CD4-positive, alpha-beta T cell treated with Interleukin-2 at 100 ng/mL for 4 hours (primary cell): ENCODE measurements at places on chromosomes 6 and 20.

GRCh38 chr6:133241901-133242636, 912 bp downstream of the EYA4 start:
- DNase-seq = no peak

DNA sequence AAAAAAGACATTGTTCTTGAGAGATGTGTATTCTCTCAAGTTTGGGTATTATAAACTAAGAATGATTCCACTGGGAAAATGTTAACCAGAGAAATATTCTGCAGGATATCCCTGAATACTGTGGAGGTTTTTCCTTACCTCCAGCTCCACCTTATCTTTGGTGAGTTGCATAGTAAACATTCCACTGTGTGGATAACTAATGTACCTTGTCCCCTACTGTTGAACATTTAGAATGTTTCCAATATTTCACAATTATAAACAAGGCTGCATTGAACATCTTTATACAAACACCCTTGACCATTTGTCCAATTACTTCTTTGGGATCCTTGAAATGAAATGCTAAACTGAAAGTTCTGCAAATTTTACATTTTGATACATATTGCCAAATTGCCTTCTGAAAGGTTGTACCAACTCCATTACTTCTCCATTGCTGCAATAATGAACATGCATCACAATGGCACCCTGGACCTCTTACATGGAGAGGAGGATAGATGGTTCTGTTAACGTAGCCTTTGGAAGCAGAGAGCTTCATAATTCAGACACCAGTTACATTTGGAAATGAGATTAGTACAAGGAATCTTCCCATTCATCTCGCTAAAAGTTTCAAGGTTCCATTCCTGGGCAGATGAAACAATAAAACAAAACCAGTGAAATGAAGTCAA, 35.0 kb upstream of the STK35 start:
- DNase-seq = no peak

GRCh38 chr6:69719602-69720193, 77.1 kb downstream of the LMBRD1 start:
- no peak for DNase-seq

GRCh38 chr20:5080384-5080877, 39.3 kb downstream of the PCNA start:
- peak; percentile 19 for DNase-seq

- no peak for DNase-seq
Observed at GRCh38 chr6:37987559-37987958, 168.0 kb downstream of the ZFAND3 start.

- DNase-seq = no peak
Observed at GRCh38 chr20:23513164-23513563, 22.2 kb downstream of the CST8 start.

GRCh38 chr6:17865243-17865642, 122.2 kb downstream of the KIF13A start:
- DNase-seq = no peak

- DNase-seq = no peak
Observed at GRCh38 chr6:40906759-40907158, 132.3 kb downstream of the UNC5CL start.

DNA sequence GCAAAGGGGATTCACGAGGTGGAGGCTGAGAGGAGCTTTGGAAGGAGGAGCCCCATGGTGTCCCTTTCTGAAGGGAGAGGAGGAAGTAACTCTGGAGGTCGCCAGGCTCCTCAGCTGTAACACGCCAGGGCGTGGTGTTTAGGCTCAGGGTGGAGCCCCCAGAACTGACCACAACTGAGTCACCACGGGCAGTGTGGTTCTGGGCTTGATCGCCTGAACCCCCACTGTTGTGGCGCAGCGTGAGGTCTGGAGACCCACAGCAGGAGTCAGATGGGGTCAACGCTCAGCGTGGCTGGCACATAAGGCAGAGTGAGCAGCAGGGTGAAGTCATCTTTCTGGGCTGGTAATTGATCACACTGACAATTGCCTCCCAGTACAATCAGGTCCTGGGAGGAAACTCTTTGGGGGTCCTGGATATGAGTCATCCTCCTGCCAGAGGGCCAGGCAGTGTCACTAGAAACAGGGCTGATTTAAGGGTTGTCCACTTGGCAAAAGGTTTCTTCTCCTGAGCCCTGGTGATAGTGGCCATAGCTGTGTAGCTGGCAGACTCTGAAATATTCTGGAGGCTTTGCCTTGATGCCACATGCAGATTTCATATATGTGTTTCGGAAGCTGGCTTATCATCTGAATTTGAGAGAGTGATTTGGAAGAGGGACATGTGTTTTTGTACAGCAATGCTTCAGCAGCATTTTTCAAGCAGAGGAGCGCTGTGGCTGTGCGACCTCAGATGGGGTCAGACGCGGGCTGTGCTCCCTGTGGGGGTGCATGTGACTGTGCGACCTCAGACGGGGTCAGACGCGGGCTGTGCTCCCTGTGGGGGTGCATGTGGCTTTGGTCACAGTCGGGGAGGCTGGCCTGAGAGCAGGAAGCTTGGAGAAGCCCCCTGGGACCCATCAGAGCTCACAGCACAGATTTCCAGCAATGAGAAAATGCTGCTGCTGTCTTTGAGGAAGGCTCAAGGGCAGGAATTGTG, 50.0 kb downstream of the SYNJ2 start:
- DNase-seq = peak; percentile 57

GRCh38 chr6:52647199-52647598, 23.7 kb upstream of the TMEM14A start:
- no peak for DNase-seq

DNA sequence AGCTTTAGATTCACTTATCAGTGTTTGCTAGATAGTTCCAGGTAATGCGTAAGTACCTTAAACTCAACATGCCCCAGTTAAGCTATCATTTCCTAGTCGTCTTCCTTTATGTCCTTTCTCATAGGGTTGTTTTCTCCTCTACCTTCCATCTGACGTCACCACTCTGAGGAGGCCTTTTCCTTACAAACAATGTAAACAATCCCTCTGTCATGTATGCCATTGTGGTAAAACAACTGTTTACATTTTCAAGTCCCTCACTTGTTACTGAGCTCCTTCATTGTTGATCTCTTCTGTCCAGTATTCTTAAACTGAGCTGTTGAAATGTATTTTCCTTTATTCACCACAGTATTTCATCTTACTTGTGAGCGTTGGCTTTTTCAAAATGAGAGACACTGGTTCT, 45.4 kb upstream of the PLCG1 start:
- no peak for DNase-seq

DNA sequence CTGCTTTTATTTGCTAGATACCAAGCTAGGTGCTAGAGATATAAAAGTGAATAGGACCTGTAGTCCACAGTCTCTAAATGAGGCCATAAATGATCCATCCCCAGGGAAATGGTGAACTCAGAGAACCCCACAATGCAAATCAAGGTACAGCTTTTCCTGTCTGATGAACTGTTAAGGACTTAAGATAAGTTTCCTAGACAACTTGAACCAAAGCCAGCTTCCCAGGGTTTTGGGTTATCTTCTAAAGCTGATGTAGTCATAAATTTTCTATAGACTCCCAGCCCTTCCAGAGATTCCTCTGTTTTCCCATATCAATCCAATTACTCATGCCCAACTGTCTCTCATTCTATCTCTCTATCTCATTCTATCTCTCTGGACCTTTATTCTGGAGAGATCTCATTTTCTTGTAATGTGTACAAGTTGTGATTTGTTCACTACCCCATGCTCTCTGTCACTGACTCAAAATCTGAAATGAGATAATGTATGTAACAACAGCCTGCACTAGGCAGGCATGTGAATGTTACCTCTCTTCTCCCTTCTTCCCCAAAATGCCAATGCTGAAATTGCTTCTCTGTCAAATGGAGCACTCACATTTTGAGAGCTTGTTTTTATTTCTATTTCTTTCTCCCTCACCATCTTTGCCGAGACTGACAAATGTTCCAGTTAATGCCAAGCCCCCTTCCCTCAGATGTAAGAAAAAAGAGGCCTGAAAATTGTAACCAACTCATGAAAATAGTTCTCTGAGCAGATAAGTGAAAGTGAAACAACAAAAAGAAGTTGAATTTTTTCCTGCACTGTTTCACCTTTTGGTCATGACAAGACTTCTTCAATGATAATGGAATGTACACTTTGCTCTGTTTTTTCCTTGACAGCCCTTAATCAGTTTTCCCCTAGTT, 279.9 kb downstream of the SLC35F1 start:
- DNase-seq = no peak
